ENCODE measurements at places on chromosomes 12 and 14.

- DNase-seq, result no peak
Observed at GRCh38 chr12:50926415-50926814, 25.9 kb upstream of the HIGD1C start.

DNA sequence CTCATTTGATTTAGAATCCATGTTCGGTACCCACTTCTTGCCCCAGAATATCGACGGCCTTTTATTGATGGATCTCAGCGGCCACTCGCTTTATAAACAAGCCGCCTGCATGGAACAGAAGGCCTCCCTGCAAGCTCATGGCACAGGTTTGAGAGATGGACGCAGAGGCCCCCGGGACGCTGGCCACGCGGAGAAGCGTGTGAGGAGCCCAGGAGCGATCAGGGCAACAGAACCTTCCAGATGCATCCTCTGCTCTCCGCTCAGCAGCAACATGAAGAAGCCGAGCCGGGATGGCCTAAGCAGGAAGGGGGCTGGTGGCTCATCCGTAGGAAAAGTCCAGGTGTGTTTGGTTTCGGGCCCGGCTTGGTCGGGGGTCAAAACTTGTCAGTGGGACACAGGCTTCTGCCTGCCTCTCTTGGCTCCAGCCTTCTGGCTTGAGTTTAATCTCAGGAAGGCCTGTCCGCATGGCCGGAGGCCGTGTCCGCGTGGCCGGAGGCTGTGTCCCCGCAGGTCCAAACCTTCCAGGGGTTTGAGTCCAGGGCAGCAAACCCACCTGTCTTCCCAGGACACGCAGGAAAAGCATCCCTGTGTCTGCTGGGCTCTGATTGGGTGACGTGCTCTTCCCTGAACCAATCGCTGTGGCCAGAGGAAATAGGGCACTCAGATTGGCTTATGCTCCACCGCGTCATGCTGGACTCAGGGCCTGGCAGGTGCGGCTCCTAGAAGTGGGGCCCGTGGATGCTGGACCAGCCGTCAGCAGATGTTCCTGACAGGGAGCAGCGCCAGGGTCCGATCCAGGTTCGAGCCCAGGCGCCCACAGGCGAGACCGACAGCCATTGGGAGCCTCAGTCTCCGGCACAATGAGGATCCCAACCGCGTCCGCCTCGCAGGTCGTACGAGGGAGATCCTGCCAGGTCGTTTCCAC, 65.0 kb downstream of the GALNT9 start:
- no peak for DNase-seq

DNA sequence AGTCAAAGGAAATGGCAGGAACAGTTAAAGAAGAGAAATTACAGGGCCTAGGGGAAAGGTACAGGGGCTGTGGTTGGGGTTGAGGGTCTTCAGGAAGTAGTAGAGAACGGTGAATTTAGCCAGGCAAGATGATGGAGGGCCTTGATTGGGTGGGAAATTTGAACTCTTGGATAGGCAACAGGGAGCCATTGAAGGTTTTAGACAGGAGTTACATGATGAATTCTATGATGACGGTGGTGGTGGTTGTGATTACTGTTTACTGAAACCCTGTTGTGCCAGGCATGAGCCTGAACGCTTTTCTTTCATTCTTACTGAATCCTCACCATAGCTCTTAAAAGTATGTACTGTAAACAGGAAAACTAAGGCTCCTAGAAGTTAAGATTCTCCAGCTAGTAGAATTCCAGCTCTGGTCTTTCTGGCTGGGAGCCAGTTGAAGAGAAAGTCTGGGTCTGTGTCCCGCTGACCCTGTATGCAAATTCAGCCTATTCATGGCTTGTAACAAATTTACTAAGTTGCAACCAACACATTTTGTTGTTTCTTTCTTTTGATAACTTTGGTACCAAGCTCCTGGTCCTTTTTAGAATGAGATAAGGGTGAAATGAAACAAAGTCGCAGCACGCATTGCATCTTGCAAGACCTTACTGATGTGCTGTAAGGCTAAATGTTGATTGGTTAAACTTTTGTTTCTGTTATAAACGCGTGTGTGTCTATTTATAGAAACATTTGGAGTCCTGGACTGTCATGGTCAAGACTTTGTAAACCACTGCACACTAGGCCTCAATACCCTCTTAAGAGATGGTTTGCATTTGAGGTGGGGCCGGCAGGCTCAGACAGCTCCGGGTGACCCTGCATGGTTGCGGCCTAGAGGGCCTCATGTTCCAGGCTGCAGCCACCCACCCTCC, 6.0 kb downstream of the ORAI1 start:
- DNase-seq, result no peak

- no peak for DNase-seq
Observed at GRCh38 chr12:29741342-29742241, 42.1 kb downstream of the TMTC1 start.

GRCh38 chr14:86999036-86999435, 993.9 kb downstream of the GALC start:
- no peak for DNase-seq

- no peak for DNase-seq
Observed at GRCh38 chr12:99250091-99250490, 397.5 kb upstream of the GARIN6 start.

GRCh38 chr14:100802179-100802578, 23.7 kb upstream of the MEG3 start:
- no peak for DNase-seq

GRCh38 chr12:2960390-2960956, 1.3 kb downstream of the TEAD4 start:
- DNase-seq, result no peak

GRCh38 chr14:56487090-56487667, 92.4 kb upstream of the TMEM260 start:
- DNase-seq, result no peak

- DNase-seq, result peak; percentile 17
Observed at GRCh38 chr14:52553002-52553670, 500 bp downstream of the GPR137C start.

DNA sequence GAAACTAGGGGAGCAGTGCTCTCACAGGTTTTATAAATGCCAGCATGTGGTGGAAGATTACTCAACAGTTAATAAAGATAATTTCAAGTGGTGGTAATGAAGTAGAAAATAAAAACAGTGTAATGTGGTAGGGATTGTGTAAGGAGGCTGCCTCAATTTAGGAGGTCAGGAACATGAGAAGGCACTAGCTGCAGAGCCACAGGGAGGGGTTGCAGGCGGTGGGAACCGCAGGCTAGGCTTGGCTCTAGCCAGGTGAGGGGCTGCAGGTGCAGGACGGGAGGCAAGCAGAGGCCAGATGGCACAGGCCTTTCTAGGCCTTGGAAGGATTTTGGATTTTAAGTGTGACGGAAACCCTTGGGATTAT, 768 bp downstream of the METTL25 start:
- DNase-seq, result no peak

DNA sequence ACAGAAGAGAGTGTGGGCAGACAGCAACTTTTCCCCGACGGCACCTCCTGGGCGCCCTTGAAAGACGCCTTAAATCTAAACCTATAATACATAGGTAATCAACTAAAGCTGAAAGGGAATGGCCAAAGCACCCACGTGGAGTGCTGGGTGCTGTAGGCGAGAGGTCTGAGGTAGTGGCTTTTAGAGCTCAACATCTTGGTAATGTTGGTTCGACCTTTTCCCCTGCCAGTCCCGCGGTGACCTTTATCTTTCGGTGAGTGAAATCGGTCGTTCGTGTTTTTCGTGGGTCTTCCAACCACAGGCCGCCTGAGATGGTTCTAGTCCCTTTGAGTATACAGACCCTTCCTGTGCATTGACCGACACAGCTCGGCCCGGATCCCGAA, 9.1 kb downstream of the OR6S1 start:
- no peak for DNase-seq

- no peak for DNase-seq
Observed at GRCh38 chr14:80988192-80988591, 32.8 kb downstream of the TSHR start.

DNA sequence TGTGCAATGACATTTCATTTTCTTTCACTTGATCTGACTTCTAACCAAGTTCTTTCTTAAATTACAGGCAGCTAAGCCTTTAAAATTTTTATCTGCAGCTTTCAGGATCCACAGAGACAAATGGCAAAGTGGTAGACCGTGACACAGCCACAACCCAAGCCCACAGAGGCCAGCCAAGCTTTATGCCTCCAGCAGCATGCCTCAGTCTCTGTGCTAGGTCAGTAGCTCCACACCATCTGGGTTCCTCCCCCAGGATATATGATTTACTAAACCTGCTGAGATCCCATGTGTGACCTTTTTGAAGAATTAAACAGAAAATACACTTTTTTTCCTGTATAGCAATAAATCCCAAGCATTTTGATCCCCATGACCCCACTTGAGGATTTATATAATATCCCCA, 290.4 kb upstream of the CAND1 start:
- DNase-seq, result no peak

GRCh38 chr14:54622192-54622958, 55.4 kb downstream of the SAMD4A start:
- no peak for DNase-seq

- DNase-seq, result no peak
Observed at GRCh38 chr12:110458756-110459155, 8.6 kb upstream of the ARPC3 start.

DNA sequence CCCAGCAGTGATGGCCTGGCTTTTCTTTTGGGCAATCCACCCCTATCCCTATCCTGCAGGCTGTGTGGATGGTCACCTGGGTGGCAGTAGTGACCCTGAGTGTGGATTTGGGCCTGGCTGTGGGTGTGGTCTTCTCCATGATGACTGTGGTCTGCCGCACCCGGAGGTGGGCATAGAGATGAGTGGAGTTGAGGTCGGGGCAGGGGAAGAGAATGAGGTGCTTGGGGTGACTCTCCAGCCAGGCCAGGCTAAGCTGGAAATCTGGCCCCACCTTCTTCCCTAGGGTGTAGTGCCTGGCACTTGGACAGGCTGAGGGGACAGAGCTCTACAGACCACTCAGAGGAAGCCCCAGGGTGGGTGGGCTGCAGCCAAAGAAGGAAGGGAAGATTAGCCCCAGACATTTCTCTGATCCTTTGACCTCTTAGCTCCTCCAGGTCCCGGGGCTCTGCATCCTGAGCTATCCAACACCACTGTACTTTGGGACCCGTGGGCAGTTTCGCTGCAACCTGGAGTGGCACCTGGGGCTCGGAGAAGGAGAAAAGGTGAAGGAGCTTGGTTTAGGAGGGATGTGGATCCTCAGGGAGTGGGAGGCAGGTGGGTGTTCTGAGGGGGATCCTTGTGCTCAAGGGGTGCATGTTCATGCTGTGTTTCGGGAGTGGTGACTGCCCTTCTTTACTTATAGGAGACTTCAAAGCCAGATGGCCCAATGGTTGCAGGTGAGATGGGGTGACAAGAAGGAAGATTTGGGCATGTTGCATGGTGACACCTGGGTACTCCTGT, 8.4 kb downstream of the B4GALNT1 start:
- no peak for DNase-seq

DNA sequence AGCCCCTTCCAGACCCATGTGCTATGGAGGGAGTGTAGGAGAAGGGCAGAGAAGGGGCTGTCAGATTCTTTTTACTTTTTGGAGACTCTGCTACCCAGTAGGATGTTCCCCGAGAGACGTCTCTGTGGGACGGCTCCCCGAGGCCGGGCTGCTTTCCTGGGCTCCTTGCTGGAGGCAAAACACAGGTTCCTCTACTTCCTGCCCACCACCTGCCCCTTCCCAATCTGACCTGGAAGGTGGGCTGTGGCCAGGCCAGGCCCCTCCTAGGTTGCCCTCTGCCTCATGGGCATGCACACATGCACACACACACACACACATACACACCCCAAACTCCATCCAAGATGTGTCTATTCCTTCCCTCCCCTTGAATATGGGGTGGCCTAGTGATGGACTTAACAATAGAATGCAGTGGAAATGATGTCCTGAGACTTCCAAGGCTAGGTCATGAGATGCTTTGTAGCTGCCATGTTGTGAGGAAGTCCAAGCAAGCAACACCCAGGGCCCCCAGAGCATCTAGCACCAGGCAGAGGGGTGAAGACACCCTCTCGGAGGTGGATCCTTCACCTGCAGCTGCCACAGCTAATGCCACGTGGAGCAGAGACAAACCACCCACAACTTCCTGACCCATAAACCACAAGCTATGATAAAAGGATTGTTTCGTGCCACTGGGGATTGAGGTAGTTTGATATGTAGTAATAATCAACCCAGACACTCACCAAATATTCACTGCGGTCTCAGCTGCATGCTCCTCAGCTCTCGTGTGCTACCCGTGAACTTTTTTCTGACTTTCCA, 1.6 kb upstream of the ASB2 start:
- peak; percentile 60 for DNase-seq

DNA sequence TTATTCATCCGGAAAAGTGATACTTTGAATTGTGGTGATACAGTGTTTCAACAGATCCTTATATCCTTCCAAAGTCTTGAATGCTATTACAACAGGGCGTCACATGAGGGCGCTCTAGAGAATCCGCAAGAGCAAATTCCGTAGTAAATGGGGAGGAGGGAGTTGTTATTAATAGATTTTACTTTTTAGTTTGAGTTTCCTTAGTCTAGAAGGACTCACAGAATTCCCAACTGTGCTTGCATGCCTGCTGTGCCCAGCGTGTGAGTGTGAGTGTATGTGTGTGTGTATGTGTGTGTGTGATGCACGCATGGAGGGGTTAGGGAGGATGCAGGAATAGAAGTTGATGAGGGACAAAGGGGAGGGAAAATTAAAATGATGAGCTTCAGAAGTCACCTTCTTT, 375.3 kb downstream of the C12orf75 start:
- DNase-seq, result no peak

DNA sequence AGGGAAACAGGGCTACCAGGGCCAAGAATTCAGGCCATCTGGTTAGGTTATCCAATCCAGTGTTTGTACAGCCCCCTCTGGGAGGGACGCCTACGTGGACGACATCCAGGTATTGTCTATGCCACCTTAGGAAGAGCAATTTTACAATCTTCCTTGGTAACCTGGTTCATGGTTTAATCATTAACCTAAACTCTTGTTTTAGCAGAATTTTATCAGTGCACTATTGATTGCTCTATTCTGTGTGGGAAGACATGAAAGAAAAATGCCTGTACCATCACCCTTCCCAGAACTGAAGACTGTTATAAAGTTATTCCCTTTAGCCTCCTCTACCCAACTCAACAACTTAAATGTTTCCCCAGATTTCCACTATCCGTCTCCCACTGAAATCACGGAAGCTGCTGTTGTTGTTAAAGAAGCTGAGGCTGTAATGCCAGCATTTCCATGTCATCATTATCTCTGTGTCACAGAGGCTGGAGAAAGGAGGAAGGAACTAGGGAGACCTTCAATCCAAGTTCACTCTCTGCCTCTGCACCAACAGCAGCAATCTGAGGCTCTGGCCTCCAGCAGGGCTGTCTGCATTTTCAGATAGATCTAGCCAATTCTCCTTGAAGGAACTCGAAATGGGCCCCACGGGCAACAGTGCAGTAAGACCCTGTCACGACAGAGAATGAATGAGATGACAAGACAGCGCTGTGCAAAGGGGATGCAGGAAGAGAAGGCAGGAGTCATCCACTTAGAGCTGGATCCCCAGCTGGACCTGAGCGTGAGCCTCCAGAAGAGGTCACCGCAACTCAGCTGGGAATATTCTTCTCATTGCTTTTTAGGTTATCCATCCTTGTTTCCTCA, 183.4 kb upstream of the GZMB start:
- DNase-seq, result no peak

- no peak for DNase-seq
Observed at GRCh38 chr12:51980809-51981127, 26.0 kb upstream of the TAMALIN start.

- DNase-seq, result no peak
Observed at GRCh38 chr12:69435644-69436043, 34.5 kb upstream of the FRS2 start.

Data from activated T-cell treated with anti-CD3 and anti-CD28 coated beads for 4 hours (primary cell).